ENCODE measurements at places on chromosomes 6 and 20. TPM values are rescaled to one million over a fixed set of nuclear protein-coding genes. Genes with fewer than 3 reads are reported as not detected.

The NT5E gene
- 2.7 TPM for total RNA-seq

The GPR63 gene
- 0.25 TPM for total RNA-seq

The GLP1R gene
- total RNA-seq, result not detected

The MDC1 gene
- 50.5 TPM for total RNA-seq

The PCK1 gene
- total RNA-seq, result not detected

The SYTL3 gene
- total RNA-seq, result 41.2 TPM

The CGA gene
- not detected for total RNA-seq

The OARD1 gene
- 30.1 TPM for total RNA-seq

The NMBR gene
- total RNA-seq, result not detected

- DNase-seq, result no peak
These were observed 39.3 kb downstream of the ATRN start for GRCh38 chr20:3510110-3510509.

DNA sequence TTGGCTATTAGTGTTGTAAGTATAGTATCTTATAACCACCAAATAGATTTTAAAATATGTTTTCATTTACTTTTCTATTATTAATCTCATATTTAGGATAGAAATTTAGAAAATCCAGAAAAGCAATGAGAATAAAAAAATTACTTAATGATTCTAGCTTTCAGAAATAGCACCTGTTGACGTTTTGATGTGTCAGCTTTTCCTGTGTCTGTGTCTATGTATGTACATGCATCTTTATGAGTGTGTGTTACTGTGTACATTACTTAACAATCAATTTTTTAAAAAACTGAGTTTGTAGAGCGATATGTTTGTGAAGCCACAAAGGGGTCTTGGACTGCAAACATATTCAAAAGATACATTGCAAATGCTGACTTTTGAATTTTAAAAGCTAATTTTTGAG lies 526.9 kb downstream of the BCKDHB start:
- DNase-seq, result no peak

GRCh38 chr20:50296450-50297375 lies 106.1 kb downstream of the CEBPB start:
- no peak for DNase-seq

DNA sequence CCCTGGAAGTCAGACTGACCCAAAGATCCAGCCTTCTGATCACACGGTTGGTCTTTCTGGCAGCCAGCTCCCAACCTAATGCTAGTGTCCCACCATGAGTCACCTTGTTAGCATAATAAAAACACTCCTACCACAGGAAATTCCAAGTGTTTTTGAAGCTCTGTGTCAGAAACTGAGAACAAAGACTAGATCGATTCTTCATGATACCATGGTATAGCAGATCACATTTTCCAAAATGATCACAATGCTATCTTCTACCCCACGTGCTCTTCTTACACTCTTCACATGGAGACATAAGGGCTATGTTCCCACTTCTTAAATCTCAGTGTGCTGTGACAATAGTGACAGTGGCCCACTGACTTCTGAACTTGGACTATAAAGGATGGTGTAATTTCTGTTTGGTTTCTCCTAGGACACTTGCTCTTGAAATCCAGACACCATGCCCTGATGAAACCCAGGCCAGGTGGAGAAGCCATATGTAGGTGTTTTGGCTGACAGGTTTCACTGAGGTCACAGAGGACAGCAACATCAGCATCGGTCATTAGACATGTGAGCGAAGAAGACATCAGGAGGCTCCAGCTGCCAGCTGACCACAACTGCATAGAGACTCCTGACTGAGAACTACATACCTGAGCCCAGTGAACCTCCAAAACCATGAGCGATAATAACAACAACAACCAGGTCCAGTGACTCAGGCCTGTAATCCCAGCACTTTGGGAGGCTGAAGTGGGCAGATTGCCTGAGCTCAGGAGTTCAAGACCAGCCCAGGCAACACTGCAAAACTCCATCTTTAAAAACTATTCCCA lies 57.5 kb downstream of the MKKS start:
- DNase-seq, result no peak

- DNase-seq, result no peak
These were observed 163.4 kb downstream of the MTFR2 start for GRCh38 chr6:136086686-136087085.

DNA sequence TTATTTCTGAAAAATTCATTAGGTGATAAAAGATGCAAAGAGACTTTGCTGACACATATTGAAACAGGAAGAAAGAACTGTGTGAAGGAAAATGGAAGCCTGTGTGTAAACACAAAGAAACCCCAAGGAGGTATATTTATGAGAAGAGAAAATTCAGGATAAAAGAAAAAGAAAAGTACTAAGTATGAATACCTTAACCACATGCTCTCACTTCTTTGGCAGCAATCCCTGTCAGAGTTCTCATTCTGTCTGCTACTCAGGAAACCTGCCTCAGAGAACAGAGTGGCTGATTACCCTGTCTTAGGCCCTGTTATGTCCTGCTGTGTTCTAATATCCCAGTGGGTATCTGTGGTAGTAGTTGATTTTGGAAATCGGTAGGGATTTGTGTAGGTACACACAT lies 457.9 kb downstream of the TBC1D32 start:
- DNase-seq, result no peak

DNA sequence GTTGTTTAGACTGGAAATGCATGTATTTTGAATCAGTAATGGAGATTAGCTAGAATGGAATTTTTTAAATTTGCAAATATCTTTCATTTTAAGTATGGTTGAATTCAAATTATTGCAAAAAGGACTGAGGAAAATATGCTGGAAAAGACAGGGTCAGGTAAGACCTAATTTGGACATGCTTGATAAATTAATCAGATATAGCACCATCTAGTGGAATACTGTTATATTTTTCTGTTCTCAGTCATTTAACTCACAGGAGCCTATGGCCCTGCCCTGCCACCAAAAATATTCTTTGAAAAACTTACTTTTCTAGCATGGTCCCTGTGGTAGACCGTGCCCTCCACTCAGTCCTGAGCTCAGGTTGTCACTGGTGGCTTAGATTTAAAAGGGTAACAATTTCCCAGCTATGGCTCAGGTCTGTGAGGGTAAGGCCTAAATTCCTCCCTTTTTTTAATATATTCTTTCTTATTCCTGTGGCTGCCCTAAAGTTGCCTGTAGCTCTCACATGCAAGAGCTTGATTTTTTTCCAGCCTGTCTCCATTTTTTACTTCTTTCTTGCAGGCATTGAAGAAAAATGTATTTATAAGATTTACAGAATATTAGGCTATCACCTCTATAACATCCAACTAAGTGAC lies 25.3 kb upstream of the KIAA1586 start:
- DNase-seq, result no peak

GRCh38 chr20:12022126-12022525 lies 104.4 kb downstream of the BTBD3 start:
- DNase-seq, result no peak

DNA sequence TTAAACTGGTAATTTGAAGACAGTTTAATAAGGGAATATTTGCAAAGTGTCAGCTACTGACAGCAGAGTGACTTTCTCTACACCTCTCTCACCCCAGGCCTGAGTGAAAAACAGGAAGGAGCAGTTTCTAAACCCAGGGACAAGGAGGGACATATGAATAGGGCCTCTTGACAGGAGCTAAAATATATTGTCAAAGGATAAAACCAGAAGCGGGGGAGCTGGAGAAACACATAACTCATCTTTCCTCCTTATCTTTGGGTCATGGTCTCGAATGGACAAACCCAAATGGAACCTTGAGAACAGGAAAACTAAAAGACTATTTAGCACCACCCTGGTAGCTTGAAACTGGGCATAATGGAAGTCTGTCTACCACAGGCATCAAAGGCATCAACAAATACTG lies 197.5 kb upstream of the FOXA2 start:
- no peak for DNase-seq

DNA sequence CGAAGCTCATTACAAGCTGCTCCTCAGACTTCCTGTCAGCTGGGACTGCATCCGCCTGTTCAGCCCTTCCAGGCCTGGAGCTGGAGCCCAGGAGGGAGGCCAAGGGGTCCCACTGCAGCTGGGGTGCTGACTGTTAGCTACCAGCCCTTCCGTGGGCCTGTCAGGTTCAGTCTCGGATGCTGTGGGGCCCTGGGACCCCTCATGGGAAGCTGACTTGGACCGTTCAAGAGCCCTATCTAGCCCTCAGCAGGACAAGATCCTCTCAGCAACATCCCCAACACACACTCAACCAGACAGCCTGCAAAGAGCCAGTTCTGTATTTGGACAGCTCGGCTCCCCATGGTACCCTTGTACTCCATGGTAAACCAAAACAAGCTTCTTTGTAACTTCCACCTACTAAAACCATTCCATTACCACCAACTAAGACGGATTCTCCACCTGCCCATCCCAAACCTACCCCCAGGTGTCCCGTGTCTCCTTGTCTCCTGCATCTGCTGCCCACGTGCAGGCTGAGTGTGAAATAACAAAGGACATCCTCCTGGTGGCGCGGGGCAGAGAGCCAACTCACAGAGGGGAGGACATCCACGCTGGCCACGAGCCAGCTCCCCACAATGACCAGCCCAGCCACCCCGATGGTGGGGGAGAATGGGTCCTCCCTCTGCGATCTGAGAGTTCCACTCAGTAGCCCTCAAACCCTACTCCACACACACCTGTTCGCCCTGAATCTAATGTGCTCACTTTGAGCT lies 111.2 kb downstream of the TAF4 start:
- DNase-seq, result no peak

- DNase-seq, result no peak
These were observed 63.6 kb upstream of the CD93 start for GRCh38 chr20:23149623-23150279.

GRCh38 chr6:145096846-145097245 lies 638.5 kb downstream of the EPM2A start:
- DNase-seq, result no peak

- no peak for DNase-seq
These were observed 80.8 kb downstream of the CD164 start for GRCh38 chr6:109301418-109301817.

- DNase-seq, result no peak
These were observed 22.2 kb downstream of the PTPRK start for GRCh38 chr6:128498234-128498633.

GRCh38 chr20:25418776-25419175 lies 11.3 kb downstream of the GINS1 start:
- DNase-seq, result no peak

GRCh38 chr6:81772741-81773140 lies 20.3 kb upstream of the TENT5A start:
- DNase-seq, result peak; percentile 6

GRCh38 chr6:82251942-82252341 lies 4.4 kb upstream of the IBTK start:
- no peak for DNase-seq

GRCh38 chr20:43542161-43542560 lies 16.7 kb upstream of the SGK2 start:
- DNase-seq, result no peak

GRCh38 chr6:161138543-161139303 lies 135.1 kb downstream of the AGPAT4 start:
- DNase-seq, result no peak

DNA sequence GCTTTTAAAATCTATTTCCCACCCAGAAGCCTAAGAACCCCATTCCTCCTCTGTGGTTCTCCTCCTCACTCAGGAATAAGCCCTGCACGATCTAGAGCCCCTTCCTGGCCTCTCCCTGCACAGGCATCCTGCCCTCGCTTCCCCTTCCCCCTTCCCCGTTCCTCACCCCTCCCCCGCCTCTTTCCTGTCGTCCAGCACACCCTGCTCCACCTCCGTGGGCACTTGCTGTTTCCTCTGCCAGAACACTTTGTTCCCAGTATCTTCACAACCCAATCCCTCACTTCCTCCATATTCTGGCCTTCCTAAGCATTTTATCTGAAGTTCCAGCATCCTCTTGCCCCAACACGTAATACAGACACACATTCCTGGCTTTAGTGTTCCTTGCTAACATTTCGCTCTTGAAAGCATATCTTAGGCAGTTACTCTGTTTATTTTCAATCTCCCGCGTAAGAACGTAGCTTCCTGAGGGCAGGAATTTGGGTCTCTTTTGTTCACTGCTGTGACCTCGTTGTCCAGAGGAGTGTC lies 20.2 kb upstream of the SLC22A2 start:
- DNase-seq, result no peak

DNA sequence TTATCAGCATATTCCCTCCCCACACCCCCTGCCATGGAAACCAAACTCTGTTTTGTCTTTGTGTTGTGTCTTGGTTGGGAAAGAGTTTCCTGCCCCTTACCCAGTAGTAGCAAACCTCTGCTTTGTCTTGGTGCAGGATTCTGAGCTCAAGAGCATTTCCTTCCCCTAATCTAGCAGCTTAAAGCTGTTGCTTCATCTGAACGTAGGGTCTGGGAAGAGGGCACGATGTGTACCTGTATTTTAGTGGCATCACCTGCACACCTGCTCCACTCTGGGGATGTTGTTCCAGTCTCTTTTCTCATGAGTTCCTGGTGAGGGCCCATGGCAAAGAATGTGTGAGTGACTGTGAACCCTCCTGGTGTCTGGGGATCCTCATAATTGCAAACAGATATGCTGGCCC lies 164.7 kb downstream of the SCP2D1 start:
- DNase-seq, result no peak

DNA sequence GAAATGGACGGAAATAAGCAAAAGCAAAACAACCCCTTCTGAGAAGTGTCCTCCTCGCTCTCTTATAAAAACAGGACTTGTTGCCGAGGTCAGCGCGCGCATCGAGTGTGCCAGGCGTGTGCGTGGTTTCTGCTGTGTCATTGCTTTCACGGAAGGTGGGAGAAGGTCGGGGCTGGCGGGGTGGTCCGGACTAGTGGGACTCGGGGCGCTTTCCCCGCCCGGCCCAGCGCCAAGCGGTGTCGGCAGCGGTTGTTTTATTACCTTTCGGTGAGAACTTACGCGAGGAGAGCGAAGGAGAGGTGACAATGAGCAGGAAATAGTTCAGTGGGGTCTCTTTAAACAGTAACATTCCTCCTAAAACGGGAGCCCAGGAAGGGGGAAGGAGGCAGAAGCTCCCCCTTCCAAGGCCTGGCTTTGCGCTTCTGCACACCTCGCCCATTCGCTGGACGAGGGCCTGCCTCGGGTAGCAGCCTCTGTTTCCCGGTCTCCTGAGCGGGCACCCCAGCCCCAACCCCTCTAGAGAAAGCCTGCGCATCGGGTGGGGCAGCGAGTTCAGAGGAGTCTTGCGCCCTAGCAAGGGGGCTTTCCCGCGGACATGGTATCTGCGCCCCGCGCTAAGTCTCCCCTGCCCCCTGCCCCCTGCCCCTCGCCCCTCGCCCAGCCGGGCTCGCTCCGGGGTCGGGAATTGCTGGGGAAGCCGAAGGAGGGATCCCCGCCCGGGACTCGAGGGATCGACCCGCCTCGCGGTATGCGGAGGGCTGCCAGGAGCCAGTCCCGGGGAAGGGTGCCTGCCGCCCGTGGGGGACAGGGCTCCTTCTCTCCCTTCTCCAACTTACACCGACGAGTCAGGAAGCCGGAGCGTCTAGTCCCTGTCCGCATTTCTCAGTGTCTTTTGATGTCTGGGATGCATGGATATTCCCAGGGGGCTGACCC lies 1.2 kb upstream of the TBXT start:
- DNase-seq, result no peak

DNA sequence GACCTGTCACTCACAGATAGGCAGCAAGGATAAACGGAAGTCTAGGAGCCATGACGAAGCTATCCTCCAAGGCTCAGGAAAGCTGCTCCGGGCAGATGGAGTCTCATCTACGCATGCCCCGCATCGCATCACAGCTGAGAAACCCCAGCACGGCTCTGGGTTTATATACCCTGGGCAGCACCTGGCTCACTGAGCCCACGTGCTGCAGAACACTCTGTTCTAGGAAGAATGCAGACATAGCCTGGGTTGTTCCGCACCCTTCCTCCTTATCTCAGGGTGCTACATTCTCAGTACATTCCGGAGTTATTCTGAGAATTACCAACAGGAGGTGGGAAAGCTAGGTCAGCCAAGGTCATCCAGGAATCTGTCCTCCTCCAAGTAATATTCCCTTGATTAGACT lies 260.4 kb downstream of the CBLN4 start:
- DNase-seq, result no peak

Measured in CD4-positive, alpha-beta T cell (primary cell).